CD4-positive, alpha-beta T cell treated with Interleukin-12 subunit alpha and Interleukin-12 subunit beta, for 1 hour (primary cell): ENCODE measurements at places on chromosomes 16 and 17.

DNA sequence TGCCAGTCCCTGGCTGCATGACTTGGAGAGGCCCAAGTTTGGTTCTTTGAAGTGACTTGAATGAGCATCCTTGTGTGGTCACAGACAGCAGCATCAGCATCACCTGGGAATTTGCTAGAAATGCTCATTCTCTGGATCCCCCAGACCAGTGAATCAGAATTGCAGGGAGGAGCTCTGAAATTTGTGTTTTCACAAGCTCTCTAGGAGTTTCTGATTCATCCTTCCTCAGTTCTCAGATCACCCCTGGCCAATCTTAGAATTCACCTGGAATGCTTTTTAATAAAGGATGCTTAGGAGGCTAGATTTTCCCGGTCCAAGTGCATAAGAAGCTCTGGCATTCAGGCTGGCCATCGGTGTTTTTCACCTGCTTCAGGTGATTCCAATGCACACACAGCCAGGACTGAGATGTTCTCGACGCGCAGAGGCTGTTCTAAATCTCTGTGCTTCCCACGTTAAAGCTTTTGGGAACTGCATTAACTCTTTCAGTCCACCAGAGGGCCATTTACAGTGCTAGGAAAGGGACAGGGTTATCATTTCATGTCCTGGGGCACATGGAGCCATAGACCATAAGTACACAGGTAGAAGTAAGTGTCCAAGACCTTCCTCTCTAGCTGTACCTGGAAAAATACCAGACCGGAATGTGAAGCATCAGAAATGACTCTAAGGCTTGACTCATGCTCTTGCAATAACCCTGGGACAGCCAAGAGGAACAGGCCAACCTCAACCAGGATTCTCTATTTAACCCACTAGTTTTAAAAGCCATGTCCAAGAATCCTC is 85.7 kb upstream of the XYLT1 start:
- no peak for DNase-seq

- no peak for DNase-seq
Observed at GRCh38 chr17:73534209-73534909, 109.9 kb downstream of the SDK2 start.

DNA sequence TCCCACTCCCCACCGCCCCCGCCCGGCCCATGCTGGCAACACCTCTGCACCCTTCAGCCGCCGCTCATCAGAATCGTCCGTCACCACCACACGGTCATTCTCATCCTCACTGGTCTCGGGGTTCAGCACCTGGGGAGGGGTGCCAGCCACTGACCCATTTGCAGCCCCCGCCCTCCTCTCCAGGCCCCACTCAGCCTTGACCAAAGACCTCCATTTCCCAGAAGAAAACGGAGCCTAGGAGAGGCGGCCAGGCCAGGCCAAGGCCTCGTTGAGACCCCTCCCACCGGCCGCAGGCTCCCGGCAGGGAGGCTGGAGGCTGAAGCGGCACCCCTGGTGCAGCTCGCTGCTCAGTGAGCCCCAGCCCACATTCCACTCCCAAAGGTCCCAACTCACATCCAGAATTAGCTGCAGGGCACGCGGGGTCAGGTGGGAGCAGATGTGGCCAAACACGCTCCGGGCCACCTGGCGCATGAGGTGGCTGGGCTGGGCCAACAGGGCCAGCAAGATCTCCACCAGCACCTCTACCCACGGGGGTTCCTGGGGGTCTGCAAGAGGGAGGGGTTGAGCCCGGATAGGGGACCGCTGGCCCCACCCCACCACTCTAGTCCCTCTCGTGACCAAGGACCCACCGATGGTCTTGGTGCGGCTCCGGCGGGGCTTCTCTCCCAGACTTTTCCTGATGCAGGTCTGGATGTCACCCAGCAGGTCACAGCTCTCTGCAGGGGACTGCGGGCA is 9.8 kb downstream of the MYBBP1A start:
- DNase-seq, result no peak

DNA sequence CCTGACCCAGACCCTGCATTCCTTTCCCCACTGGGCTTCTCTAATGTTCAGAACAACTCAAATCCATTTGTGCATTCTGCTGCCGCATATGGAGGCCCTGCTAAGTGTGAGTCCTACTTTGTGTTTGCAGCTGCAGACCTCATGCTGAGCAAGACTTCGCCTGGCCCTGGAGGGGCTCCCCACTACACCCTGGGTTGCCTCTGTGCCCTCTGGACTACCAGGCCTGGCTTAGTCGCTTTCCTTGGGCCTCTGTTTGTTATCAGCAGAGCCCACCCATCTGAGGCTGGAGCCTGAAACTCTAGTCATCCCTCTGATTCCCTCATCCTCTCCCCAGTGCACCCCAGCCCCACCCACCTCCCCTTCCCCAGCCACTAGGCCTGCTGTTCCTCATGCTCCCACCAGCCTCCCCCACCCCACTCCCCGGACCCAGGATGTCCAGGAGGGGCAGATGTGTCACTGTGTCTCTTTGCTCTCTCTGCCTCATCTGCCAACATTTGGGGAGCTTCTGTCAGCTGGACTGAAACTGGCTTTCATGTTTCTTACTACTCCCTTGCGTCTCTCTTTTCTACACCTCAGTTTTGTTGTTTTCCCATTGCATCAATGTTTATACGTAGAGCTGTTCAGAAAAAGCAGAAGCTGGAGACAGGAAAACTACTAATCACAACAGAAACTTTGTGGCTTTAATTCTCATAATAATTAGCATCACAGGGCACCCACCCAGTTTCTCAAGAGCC is 17.9 kb upstream of the CD300E start:
- no peak for DNase-seq
